Renal cortex interstitium (tissue), 15 donors: ENCODE measurements at places on chromosomes 3 and 15. TPM values are rescaled to one million over a fixed set of nuclear protein-coding genes. Genes with fewer than 3 reads are reported as not detected.

DNA sequence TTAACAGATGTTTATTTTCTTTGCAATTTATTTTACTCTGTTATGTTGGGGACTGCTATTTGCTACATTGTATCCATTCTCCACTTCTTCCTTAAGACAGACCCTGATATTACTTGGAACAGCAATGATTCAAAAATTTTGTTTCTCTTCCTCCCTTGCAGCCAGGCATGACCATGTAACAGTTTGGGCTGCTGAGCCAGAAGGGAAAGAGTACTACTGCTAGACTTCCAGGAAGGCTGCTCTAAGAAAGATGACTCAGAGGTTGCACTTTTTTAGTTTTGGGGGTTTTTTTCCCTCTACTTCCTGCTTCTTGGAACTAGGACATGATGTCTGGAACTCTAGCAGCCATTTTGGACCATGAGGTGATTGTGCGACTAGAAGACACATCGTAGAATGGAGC lies 10.3 kb downstream of the PRR20G start:
- DNase-seq: no peak

GRCh38 chr3:57068437-57069089 lies 8.1 kb downstream of the SPATA12 start:
- DNase-seq: no peak

DNA sequence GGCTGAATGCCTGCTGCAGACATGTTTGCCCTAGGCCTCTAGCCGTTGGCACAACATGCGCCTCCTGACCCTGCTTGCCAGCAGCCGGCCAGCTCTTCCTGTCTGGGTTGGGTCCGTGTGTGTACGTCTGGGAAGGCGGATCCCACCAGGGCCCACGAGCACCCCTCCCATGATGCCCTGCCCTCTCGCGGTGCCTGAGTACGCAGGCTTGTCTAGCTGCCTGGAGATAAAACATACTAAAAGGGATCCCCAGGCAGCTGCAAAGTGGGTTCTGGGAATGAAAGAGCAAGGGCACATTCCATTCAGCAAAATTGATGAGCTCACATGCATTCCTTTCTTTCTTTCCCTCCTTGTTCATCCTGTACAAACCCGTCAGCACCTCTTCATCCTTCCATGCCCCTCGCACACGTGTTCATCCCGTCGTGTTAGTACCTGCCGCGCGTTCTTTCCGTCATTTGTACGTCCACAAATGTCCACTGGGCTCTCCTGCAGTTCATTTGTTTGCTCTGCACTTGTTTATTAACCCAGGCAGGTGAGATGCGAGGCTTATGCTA lies 74.3 kb downstream of the FBLN2 start:
- no peak for DNase-seq

GRCh38 chr3:44175070-44175469 lies 66.6 kb upstream of the TOPAZ1 start:
- DNase-seq: no peak

GRCh38 chr3:100402256-100402655 lies 917 bp downstream of the LNP1 start:
- no peak for DNase-seq

DNA sequence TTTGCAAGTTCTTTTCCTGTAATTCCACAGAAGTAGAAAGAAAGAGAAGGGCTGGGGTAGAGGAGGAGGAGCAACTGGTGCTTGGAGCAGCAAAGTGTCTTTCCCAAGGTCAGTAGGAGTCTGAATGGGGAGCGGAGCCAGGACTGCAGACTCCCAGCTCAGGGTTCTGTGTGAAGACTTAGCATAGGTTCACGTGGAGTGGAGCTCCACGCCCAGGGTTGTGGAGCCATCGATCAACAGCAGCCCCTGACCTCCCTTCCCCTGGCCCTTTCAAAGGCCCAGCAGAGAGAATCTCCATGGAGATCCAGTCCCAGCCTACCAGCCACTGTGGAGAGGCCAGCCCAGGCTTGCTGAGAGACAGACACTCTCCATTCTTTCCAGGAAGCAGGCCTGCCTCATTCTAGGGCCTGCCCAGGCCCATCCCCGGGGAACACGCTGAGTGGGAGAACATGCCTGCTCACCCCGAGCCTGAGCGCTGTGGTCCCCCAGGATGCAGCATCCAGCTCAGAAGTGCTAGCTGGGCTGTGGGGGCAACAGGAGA lies 62.1 kb downstream of the CORO2B start:
- DNase-seq: no peak

DNA sequence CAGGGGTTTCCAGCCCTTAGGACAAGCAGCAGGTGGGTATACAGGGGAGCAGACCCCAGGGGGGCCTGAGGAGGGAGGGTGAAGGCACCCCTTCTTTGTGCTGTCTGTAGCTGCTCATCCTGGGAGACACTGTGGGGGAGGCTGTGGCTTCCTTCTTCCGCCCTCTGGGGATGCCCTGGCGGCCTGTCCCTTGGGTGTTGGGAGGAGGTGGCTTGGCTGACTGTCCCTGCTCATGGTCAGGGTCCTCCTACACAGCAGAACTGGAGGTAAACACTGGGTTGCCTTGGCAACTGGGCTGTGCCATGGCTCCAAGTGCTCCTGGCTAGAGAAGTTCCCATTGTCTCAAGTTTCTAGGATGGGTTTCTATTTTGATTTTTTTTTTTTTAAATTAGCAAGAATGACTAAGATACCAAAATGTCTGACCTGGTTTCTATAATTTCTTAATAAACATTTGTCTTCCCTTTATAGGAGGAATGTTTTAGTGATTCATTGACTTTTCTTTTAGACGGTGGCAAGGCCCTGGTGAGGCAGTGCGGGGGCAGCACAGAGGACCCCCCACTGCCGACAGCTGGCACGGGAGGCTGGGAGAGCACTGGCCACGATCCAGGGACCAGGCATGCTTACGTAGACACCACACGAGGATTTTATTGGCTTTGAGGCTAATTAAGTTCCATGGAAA lies 12.4 kb downstream of the KLF13 start:
- peak; percentile 84 for DNase-seq

GRCh38 chr3:158272081-158272480 lies 162.2 kb downstream of the RSRC1 start:
- DNase-seq: no peak

DNA sequence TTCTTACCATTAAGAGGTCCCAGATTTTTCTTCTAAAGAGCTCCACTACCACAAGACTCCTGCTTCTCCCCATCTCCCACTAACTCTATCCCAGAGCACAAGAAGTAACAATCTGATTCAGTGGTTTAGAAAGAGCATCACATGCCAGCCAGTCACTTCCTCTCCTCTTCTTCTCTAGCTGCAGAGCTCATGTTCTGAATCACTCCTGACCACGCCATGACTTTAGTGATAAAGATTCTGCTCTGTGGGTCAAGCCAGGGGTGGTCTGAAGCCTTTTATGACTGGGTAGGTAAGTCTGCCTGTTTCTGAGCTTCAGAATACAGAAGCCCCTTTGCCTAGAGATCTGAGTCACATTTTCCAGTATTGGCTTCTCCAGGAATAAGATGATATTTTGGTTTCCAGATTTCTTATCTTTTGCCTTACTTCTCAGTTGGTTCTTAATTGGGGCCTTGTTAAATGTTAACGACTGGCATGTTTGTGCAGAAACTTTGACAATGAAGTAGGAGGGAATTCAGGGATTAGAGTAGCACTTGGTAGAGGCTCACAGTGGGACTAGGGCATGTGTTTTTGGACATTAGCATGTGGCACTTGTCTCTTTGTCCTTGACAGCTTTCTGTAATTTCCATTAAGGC lies 27.6 kb upstream of the ADAMTSL3 start:
- no peak for DNase-seq

- DNase-seq: no peak
Observed at GRCh38 chr3:31704591-31705179, 172.0 kb downstream of the STT3B start.

GRCh38 chr15:42057799-42058646 lies 36.3 kb downstream of the PLA2G4D start:
- DNase-seq: no peak

GRCh38 chr3:187954873-187955586 lies 198.9 kb upstream of the LPP start:
- no peak for DNase-seq

GRCh38 chr3:146221276-146221675 lies 29.6 kb downstream of the PLSCR4 start:
- DNase-seq: no peak

DNA sequence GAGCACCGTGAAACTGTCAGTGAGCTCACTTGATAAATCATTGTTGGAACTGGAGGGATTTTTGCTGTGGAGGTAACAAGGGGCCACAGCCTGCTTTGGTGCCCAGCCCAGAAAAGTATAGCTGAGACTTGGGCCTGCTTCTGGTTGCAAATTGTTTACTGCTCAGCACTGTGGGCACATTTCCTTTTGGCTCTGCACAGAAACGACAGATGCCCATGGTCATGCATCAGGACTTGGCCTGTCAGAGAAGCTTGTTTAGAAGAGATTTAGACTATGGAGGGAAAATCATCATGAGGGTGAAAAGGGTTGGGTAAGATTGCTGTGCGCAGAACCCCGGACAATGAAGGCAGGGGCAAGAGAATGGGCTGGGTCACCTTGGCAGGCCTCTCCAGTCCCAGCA lies 286.1 kb upstream of the CTNNB1 start:
- no peak for DNase-seq

- DNase-seq: no peak
Observed at GRCh38 chr3:39264053-39264452, 15.8 kb downstream of the CX3CR1 start.

DNA sequence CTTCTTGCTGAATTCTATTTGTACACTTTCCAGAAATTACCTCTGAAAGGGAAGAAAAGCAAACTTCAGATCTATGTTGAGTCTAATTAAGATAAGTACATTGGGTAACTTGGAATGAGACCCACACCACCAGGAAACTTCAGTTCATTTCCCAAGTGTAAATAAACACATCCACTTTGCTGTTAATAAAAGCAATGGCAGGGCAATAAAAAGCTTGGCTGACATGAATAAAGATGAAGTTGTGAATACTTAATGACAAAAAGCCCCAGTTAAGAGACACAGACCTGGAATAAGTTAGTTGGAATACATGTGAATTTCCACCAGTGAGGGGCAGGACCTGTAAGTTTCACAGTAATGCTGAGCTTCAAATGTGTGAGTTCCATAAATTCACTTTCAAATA lies 83.3 kb downstream of the MEX3B start:
- no peak for DNase-seq

DNA sequence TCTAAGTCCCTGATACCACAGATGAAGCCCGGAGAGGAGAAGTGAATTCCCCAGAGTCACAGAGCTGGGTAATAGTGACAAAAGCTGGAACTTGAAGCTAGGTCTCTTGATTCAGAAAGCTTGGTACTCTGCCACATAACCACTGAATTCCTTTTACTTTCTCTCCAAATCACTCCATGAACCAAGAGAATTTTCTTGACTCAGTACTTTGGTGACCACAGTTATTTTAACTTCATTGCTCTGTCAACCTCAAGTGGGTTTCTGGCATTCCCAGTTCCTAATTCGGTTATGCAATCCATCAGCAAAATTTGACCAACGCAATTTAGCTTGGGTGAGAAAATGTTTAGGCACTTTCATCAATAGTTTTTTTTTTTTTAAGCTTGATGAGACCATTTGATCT lies 61.0 kb upstream of the PPARG start:
- no peak for DNase-seq

- no peak for DNase-seq
Observed at GRCh38 chr3:61172203-61172602, 79.0 kb downstream of the FHIT start.

DNA sequence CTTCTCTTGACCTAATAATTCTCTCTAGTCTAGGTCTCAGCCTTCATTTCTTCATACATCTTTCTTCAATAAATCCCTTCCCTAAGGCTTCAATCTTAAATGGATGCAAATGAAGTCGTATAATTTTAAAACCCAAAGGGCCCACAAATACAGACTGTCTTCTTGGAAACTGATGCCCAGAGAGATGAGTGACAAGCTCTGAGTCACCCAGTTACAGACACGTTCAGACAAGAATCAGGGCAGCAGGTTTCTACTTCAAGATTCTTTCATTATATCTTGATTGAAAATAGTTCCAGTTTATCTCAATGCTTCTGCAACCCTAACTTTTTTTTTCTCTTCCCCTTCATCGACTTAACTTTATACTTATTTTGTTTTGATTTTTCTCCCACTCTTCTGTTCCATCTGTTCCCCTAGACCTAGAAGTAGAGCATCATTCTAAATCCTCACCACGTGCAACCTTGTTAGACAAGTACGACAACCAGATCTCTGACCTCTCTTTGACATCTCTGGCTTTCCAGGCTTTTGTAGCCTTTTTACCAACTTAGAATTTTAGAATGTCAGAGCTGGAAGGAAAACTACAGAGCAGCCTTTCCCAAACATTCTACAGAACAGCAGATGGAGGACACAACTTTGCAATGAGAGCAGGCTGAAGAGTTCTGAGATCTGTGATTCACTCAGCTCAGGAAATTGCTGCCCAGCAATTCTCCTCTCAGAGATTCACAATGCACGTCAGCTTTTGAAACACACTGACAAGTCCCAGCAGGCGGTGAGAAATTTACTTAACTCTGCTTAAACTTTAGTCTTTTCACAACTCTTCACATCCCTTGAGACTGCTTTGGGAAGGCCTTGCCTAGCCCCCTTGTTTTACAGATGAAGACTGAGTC lies 25.3 kb downstream of the NCEH1 start:
- no peak for DNase-seq

DNA sequence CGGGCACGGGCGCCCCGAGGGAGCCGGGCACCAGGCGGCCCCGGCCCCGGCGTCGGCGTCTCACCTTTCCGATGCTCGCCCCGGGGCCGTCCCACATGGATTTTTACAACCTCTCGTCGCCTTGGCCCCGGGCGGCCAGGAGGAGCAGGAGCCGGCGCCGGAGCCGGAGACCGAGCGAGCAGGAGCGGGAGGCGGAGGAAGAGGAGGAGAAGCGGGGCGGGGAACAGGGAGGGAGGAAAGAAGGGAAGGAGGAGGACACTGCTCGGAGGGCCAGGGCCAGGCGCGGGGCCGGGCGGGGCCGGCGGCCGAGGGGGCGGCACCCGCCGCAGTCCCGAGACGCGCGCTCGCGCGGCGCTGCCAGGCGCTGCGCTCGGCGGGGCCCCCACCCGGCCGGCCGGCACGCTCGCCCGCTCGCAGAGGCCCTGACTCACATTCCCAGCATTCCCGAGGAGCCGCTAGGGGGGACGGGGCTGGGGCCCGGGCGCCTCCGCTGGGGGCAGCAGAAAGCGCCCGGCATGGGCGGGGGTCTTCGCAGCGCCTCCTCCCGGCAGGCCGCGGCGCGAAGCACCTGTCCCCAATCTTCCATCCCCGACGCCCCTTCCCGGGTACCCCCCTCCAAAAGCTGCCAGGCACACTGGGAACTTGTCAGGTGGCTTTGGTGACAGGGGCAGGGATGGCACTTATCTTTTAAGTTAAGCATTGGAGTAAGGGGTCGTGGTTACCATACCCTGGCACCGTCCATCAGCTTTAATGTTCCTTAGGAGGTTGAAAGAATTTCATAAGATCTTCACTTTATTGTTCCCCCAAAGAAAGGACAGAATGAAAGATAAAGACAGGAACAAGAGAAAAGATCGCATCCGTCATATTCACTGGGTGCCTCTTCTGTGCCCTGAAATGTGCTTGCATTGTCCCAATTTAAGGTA lies at the start of gene ERC2:
Gene ERC2 (minus strand): TSS at position 284 of the 923 bp plus-strand sequence.
- no peak for DNase-seq

- no peak for DNase-seq
Observed at GRCh38 chr3:46092702-46093080, 65.4 kb upstream of the XCR1 start.

Gene LMAN1L
- polyA plus RNA-seq: not detected

Gene SCG3
- polyA plus RNA-seq: not detected

Gene VIPR1
- polyA plus RNA-seq: 2.1 TPM

Gene ITPKA
- polyA plus RNA-seq: 0.44 TPM
